ENCODE measurements at places on chromosomes 1 and 21.

GRCh38 chr1:5616366-5617178 lies 375.7 kb downstream of the NPHP4 start:
- no peak for DNase-seq

GRCh38 chr1:171911506-171911905 lies 70.2 kb downstream of the DNM3 start:
- DNase-seq, result no peak

GRCh38 chr1:121515235-121515634 lies 330.5 kb downstream of the SRGAP2C start:
- no peak for DNase-seq

- DNase-seq, result no peak
These were observed 78.3 kb downstream of the NIBAN1 start for GRCh38 chr1:184896000-184896399.

GRCh38 chr1:57003398-57004139 lies 37.8 kb upstream of the C8B start:
- DNase-seq, result peak; percentile 13

- peak; percentile 88 for DNase-seq
These were observed 31.4 kb downstream of the DDR2 start for GRCh38 chr1:162663589-162664106.

GRCh38 chr1:47201179-47201578 lies 11.3 kb upstream of the PDZK1IP1 start:
- peak; percentile 10 for DNase-seq

GRCh38 chr1:2360588-2361364 lies 30.6 kb downstream of the MORN1 start:
- DNase-seq, result no peak

DNA sequence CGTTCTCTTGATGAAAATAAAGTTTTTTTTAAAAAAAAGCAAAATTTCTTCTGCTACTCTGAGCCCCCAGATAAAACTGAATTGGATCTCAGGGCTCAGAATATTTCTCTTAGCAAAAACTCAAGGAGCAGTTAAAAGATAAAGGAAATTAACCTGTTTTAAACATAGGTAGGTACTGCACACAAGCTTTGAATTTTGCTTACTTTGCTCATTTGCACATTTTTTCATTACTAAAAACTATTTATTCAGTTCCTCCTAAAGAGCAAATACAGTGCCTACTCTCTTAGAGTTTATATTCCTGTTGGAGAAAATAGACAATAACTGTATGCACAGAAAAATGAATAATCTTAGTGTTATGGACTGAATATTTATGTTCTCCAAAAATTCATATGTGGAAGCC lies 13.0 kb upstream of the TNFSF4 start:
- DNase-seq, result no peak

GRCh38 chr1:68293609-68294366 lies 61.5 kb upstream of the WLS start:
- DNase-seq, result peak; percentile 66

GRCh38 chr1:23561076-23561812 lies 1.9 kb upstream of the ID3 start:
- no peak for DNase-seq

DNA sequence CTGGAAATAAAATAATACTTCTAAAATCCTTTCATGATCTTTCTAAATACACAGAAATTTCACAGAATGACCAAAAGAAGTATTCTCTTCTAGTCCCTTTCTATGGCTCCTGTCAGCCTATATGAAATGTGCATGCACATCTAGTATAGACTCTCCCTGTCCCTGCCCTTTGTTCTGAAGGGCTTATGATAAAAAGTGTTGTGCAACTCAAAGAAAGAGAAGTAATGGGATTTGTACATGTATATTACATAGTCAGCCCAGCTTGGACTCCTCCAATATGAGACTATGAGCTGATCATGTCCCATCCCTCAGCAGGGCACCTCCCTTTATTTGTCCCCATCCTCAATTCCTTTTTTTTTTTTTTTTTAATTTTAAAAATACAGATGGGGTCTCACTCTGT lies 42.1 kb upstream of the LAX1 start:
- DNase-seq, result no peak

DNA sequence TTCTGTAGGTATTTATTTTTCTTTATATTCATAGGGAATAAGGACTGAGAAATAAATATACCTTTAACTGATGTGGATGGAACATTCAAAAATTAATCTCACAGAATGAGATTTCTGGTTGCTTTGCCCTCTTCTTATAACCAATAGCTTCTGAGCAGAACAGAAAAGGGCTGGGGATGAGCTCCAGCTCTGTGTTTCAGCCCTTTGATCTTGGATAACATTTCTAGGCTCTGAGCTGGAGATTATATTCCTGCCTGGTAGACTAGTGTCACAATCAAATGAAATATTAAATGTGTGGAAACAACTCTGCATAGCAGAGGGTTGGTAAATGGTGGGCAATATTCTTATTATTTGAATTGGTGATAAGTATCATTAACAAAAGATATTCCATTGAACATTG lies 14.6 kb downstream of the MAP3K21 start:
- DNase-seq, result no peak

GRCh38 chr1:206809504-206810084 lies 37.3 kb upstream of the IL10 start:
- DNase-seq, result peak; percentile 35

DNA sequence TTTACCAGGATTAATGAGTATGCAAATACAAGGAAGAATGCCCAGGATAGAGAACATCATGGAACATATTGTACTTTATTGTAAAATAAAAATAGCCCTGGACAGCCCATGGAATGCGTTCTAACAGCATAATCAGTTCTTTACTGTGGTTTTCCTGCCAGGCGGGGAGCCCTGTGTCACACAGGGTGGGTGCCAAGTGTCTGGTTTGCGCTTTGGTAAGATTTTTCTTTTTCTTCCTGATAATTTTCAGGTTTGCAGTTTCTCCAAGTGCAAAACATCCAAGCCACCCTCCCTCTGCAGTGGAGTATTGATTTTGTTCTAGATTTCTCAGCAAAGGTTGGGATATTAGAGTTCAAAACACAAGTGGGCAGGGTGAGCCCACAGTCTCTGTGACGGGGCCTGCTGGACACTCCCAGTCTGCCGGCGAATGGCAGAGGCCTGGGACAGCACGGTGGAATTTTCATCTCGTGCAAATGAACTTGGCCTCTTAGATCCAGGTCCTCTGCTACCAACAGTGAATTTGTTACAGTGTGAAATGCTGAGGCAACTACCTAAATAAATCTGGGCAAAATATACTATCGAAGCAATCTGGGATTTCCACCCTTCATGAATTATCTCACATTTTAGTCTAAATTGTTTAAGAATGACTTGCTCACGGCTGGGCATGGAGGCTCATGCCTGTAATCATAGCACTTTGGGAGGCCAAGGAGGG lies 15.6 kb upstream of the KCNJ15 start:
- DNase-seq, result peak; percentile 77

DNA sequence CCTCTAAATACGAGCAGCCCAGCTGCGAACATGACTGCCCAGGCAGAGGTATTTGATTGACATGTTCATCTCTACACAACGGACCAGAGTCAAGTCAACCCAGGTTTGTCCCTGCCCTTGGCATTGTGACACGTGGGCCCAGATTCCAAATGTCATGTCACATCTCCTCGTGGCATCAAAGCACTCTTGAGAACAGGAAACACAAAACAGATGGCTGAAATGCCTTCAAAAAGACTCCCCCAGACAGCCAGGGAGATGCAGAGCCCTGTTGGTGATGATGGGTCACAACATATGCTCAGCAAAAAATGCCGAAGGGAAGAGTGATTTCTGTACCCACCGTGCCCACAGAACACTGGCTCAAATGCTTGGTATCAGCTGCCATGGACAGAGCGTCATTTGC lies 337.8 kb upstream of the DAB1 start:
- DNase-seq, result no peak

GRCh38 chr1:86618358-86618757 lies 71.5 kb downstream of the CLCA4 start:
- DNase-seq, result no peak

- peak; percentile 49 for DNase-seq
These were observed 24.7 kb downstream of the FMO3 start for GRCh38 chr1:171115280-171115897.

DNA sequence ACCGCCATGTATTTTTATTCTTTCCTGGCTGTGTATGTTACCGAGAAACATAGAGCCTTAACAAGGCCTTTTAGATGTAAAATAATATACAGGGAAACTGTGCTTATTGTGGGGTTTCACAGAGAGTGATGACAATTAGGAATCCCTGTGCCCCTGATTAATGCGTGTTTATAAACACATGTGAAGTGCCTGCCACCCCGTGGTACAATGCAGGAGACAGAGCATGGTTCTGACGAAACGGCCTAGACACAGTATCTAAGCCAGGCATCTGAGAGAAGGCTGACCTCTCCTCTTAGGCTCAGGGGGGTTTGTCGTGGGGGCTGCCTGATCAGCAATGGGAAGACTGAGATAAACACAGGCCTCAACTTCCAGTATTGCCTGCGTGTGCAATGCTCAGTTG lies 200.0 kb downstream of the AJAP1 start:
- DNase-seq, result no peak

GRCh38 chr1:233172201-233172600 lies 123.3 kb downstream of the PCNX2 start:
- DNase-seq, result peak; percentile 47

DNA sequence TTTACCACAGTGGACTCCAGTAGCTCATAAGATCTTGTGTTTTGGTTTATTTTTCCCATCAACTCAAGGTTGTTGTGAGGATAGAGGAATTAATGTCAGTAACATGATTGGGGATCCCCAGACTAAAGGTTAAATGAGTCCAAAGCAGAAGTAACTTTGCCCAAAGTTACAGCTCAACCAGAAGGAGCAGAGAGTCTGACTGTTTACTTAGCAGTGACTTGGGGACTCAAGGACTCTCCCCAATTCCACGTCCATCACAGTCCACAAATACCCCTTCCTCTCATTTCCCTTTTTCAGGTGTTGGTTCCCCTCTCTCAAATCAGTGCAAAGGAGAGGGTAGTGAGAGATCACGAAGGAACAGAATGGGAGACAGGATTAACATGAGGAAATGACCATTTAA lies 4.0 kb upstream of the ETV3 start:
- DNase-seq, result no peak

- no peak for DNase-seq
These were observed 800 bp upstream of the DNMT3L start for GRCh38 chr21:44262338-44263056.

GRCh38 chr1:218383681-218384080 lies 38.5 kb downstream of the TGFB2 start:
- peak; percentile 32 for DNase-seq

DNA sequence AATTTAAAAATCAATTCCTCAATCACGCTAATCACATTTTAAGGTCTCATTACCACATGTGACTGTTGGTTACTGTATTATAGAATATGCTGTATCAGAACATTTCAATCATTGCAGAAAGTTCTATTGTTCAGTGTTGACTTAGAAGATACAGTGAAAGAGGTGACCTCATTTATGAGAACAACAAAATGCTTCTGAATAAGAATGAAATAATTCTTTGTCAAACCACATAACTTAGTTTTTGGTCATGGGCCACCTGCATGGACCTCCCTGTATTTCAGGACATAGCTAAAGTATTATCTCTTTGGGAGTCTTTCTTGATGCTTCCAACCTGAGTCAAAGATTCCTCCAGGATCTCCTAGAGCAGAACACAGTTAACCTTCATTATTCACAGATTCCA lies 22.3 kb downstream of the MFSD2A start:
- no peak for DNase-seq

- DNase-seq, result peak; percentile 22
These were observed 28.0 kb downstream of the TAF5L start for GRCh38 chr1:229597877-229598276.

DNA sequence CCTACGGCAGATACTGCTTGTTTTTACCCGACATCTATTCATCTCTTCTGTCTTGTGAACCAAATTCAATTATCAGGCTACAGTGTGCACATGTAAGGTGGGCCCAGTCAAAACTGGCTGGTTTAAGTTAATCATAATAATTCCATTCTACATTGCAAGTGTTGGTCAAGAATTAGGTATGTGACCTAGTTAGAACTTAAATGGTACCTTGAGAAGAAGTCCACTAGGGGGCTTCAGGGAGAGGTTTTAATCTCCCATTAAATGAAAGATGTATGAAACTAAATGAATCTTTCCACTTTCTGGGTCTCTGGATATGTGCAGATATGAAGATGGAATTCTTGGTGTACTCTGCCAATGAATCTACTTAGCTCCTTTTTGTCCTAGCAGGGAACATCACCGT lies 187.1 kb downstream of the CDC42BPA start:
- DNase-seq, result peak; percentile 35

Measured in fibroblast of gingiva (primary cell).